Activated T-helper 1 cell treated with anti-CD3 and anti-CD28 coated beads, Interleukin-2, amount 50 U/mL, for 16 hours (primary cell): ENCODE measurements at places on chromosomes 13 and 19.

- no peak for DNase-seq
Measured at GRCh38 chr19:54268936-54269335, 11.9 kb upstream of the LILRB5 start.

- no peak for DNase-seq
Measured at GRCh38 chr13:24905242-24905641, 141.3 kb downstream of the RNF17 start.

- DNase-seq = no peak
Measured at GRCh38 chr19:58034477-58034793, 610 bp downstream of the ZSCAN1 start.

DNA sequence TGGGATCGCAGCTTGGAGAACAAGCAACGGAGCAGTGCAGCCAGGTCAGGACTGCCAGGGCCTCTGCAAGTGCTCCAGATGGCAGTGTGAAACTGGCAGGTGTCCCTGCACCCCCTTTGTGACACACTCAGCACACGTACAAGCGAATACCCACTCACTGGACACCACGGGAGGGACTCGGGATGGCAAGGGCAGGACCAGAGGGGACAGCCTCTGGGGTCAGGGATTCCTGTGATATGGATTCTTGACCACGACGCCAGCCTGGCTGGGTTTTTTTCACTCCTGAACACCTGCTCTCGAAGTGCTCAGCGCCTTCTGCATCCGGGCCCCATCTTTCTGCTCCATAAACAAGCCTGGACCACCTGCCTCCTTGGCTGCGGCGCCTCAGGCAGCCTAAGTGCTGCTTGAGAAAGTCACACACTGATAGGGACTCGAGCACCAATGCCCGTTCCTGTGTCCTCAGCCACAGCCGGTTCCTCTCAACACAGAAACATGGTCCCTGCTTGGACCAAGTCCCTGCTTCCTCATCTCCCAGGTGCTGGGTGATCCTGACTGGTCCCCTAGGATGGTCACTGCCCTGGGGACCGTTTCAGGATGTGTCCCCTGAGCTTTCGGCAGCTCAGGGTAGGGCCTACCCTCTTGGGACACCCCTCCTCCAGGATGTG lies 22.0 kb downstream of the ELAVL1 start:
- no peak for DNase-seq

GRCh38 chr13:76663592-76664335 lies 222.4 kb downstream of the KCTD12 start:
- no peak for DNase-seq

GRCh38 chr19:5434970-5435641 lies 20.1 kb upstream of the ZNRF4 start:
- no peak for DNase-seq

DNA sequence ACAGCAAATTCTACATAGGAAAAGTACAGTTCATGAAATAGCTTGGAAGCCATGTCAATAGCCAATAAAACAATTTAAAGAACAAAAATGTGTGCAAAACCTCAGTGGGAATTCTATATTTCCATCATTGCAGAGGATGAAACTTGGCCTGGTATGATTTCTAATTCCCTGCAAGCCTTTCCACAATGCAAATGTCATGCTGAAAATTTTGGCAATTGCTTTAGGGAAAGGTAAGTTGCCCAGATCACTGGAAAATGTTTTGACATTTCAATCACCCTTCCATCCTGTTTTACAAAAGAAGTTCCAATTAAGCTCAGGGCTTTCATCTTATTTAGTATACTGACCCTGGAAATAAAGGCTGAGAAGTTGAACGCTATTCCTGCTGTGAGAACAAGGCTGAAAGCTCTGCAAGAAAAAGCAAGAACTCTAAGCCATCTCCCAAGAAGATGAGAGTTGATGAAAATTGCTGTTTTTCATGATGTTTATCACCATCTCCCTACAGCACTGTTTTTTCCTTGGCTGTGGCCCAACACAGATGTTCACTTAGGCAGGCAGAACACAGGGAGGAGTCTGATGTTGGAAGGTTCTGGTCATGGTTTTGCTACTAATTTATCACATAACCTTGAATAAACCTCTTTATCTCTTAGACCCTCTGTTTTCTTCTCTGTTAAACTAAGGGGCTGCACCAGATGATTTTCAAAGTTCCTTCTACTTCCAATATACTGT lies 263.7 kb downstream of the KCTD12 start:
- DNase-seq = no peak

DNA sequence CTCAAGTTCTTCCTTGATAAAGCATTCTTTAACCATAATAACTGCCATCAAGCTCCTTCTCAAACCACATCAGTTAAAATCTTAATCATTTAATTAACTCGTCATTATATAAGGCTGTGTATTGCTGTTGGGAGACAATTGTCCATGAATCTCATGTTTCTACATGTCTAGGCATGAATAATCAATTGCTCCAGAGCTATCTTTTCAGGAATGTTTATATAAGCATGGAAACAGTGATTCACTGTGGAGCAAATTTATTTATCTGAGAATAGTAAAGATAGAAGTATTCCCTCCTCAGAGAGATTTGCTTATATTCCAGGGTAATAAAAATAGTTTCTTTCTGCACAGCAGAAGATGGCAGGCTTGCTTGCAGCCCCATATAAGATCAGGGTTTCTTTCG lies 71.1 kb downstream of the CBY2 start:
- no peak for DNase-seq

DNA sequence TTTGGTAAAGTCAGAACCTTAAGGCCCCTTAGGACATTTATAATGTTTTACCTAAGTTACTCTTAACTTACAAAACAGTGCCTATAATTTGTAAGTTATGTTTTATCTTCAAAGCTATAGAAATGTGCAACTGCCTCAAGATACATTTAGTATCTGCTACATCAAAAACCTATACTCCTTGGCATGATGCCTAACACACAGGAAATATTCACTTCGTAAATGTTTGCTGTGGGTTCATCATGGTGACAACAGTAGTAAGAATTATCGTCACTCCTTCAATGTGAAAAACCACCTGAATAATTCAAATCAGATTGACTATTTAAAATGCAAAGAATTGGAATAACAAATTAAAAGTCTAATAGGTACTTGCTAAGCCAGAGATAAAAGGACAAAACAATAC lies 184.1 kb downstream of the DIAPH3 start:
- DNase-seq = no peak

DNA sequence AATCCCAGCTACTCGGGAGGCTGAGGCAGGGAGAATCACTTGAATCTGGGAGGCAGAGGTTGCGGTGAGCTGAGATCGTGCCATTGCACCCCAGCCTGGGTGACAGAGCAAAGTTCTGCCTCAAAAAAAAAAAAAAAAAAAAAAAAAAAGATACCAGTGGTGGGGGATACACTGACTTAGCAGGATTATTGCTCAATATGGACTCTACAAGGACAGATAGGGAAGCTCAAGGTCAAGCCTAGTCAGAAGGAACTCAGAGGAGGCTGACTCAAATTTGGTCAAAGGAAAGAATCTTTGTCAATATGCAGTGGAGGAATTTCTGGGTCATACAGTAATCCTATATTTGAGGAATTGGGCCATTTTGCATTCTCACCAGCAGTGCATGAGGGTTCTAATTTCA lies 6.7 kb upstream of the DIAPH3 start:
- DNase-seq = no peak

GRCh38 chr13:31476753-31477152 lies 262.6 kb upstream of the RXFP2 start:
- no peak for DNase-seq

GRCh38 chr19:20038358-20039202 lies 725 bp downstream of the ZNF682 start:
- no peak for DNase-seq

GRCh38 chr19:1296078-1296477 lies 10.4 kb downstream of the EFNA2 start:
- no peak for DNase-seq

GRCh38 chr13:37136187-37136586 lies 30.7 kb upstream of the CSNK1A1L start:
- DNase-seq = no peak

- no peak for DNase-seq
Measured at GRCh38 chr13:41548031-41548430, 90.7 kb downstream of the RGCC start.

- DNase-seq = no peak
Measured at GRCh38 chr19:42422092-42422900, 4.9 kb downstream of the LIPE start.

DNA sequence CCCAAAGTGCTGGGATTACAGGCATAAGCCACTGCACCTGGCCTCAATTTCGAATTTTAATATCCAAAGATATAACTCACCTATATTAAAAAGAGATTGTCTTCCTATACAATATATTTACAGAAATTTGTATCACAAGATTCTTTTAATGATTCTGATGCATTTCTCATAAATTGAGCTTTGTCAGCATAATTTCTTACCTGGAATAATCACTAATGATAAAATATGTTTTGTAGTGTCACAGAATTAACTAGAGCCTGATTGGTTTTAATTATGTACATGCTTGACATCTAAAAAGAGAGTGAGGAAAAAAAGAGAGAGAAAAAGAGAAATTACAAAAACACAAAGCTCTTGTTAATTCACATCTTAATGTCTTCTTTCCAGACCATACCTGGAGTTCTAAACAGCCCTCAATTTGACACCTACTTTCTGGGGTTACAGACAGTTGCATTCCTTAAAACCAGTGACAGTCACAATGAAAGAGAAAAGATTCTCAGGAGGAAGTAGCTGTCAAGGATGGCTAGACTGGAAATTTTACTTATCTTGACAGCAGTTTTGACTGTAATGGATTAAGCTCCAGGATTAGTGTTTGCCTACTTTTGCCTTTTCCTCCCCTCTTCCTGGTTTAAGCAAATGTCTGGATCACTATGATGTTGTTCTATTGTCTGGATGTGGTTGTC lies 214.4 kb downstream of the SPRY2 start:
- DNase-seq = no peak

GRCh38 chr13:113086031-113086750 lies 19.4 kb upstream of the F7 start:
- DNase-seq = no peak

GRCh38 chr19:31175564-31176348 lies 173.5 kb downstream of the TSHZ3 start:
- DNase-seq = no peak

DNA sequence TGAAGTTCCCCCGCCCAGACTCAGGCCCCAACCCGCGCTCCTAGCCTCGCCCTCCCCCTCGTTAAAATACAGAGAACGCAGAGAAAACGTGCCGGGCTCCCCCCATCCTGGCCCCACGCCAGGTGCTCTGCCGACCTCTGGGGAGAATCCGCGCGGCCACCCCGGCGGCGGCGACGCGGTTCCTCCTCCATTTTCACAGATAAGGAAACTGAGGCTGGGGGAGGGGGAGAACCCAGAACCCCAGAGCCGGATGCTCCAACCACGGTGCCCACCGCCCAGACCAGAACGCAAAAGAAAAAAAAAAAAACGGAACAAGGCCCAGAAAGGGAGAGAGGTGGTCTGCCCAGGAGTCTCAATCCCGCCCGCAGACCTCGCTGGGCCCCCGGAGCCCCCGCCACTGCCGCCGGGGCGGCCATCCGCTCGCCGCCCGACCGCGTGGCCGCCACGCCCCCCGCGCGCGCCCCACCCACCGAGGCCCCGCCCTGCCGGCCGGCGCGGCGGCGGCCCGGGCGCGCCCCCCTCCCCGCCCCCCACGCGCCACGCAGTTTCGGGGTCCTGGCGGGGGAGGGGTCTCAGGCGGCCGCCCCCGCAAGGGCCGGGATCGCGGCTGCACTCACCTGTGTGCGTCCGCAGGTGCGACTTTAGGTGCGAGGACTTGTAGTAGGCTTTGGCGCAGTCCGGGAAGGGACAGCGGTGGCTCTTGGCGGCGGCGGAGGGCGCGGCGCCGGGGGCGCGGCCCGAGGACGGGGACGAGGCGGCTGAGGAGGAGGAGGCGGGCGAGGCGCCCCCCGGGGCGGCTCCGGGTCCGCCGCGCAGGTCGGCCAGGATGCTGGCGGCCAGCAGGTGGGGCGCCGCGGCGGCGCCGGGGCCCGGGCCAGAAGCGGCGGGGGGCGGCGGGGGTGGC lies 703 bp downstream of the KLF16 start:
- DNase-seq = no peak

- DNase-seq = no peak
Measured at GRCh38 chr13:98443329-98443728, 133.6 kb downstream of the STK24 start.
